Stimulated activated CD4-positive, alpha-beta T cell treated with anti-CD3 and anti-CD28 coated beads, Interleukin-4, amount 100 ng/mL, for 24 hours (primary cell): ENCODE measurements at places on chromosomes 3 and 15.
A peak's percentile ranks its signal among the peaks of the same experiment; 100 is the strongest.

DNA sequence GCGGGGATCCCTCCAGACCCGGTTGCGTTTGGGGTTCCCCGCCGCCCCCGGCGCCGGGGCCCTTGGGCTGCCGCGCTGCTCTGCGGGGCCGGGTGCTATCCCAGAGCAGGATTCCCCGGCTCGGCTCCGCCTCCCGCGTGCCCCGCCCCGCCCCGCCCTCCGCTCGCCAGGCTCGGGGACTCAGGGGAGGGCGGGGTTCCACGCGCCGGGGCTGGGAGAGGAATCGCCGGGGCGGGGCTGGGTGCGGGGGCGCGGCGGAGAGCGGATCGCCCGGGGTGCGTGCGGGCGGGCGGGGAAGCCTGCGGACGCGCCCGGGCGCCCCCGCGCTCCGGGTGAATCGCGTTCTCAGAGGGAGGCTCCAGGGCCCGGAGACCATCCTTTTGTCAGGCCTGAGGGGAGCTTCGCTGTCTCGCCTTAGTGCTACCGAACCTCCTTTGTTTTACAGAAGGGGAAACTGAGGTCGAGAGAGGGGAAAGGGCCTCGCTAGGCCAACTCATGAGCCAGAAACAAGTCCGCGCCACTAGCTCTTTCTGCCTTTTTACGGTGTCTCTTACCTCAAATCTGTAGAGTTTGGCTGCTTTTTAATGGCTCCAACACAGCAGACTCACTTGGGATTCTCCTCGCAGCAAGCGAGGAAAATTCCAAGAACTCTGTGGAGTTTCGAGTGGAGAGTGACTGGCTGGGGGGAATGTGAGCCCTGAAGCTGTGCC lies at the start of gene TMEM158:
Gene TMEM158 (minus strand): TSS at position 82 of the 710 bp plus-strand sequence. CDS start 260 bp downstream, outside the sequence.
- DNase-seq, result peak; percentile 75

GRCh38 chr3:8911781-8912180 lies 51.5 kb downstream of the RAD18 start:
- no peak for DNase-seq

DNA sequence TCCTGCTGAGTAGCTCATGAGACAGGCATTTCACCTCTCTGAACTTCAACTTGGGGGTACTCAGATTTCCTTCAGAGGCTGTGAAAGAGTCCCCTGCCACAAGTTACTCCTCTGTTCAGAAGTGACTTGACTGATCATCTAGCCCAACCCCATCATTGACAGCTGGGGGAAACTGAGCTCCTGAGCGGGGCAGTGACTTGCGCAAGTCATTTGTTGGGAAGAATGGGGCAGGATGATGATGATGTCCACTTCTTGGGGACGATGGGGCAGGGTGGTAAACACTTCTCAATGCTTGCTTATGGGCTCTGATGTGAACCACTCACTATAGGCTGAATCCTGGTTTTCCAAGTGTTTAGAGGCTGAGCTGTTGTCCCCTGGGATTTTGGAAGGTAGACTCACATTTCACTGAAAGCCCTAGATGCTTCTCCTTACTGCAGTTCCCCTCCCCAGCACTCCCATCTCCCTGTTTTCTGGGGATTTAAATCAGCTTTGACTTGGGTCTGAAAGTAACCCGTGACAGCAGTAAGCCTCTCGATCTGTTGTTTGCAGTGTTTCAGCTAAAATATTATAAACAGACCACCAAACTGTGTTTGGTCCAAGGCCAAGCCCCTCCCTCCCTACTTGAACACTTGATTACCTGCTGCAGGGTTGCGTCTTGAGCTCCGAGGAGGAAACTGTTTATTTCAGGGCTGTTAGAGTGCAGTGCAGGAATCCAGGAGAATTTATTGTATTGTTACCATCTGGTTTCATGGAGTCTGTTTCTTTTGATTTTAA lies 25.1 kb downstream of the SMAD3 start:
- DNase-seq, result no peak

DNA sequence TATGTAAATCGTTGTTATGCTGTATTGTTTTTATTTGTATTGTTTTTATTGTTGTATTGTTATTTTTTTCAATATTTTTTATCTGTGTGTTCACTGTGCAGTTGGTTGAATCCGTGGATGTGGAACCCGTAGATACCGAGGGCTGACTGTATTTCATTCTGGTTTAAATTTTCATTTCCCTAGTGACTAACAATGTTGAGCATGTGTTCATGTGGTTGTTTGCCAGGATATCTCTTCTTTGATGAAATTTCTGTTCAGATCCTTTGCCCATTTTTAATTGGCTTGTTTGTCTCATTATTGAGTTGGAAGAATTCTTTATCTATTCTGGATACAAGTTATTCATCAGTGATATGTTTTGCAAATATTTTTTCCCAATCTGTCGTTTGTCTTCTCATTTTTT lies 29.7 kb downstream of the STOML1 start:
- DNase-seq, result no peak

DNA sequence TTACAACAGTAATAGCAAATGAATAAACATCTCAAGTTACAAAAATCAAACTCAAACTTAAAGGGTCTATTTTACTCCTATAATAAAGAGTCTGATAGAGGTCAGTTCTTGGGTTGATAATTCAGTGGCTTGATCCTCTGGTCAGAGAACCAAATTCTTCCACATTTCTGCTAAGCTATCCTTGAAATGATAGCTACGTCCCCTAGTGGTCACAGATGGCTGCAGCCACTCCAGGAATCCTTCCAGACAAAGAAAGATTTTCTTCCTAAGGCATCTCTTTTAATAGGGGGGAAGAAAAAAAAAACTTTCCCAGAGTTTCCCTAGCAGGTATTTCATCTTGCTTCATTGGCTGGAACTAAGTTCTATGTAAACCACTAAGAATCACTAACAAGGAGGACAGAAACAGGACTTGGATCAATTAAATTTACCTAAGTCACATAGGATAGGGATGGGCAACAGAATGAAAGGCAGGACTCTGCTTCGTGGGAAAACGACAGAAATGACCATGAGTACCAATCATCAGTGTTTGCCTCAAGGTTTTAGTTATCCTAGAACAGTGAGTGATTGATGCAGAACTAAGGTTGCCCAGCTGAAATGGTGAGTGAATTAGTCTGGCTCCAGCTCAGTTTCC lies 160.7 kb downstream of the STAC start:
- DNase-seq, result no peak

DNA sequence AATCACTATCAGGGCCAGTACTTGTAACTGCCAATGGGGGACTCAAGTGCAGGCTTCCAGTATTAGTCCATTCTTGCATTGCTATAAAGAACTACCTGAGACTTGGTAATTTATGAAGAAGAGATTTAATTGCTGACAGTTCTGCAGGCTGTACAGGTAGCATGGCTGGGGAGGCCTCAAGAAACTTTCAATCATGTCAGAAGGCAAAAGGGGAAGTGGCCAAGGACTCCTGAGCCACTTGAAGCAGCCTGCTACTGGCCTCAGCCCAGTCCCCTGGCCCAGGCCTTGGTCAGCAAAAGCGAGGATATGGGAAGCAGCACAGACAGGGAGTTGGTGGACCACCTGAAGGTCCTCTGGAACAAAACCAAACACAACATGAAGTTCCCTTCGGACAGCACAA lies 29.2 kb upstream of the OR5K1 start:
- no peak for DNase-seq

GRCh38 chr3:10383850-10384248 lies 62.9 kb upstream of the SEC13 start:
- DNase-seq, result no peak

DNA sequence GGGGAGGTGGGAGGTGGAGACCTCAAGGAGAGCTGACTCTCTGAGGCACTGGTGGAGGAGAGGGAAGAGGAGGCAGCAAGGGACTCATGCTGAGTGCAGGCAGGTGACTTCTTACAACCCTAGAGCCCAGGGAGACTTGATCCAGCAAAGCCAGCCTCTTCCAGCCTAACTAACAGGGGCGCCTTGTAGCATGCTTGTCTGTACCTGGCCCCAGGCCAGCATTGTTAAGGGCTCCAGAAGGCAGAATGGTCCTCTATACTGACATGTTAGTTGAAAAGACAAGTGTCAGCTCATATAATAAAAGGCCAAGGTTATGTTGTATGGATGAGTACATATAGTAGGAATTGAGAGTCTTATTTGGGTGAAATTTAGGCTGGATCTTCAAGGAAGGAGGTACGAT lies 65.4 kb downstream of the CHDH start:
- no peak for DNase-seq
